ENCODE measurements at places on chromosomes 2 and 18.

DNA sequence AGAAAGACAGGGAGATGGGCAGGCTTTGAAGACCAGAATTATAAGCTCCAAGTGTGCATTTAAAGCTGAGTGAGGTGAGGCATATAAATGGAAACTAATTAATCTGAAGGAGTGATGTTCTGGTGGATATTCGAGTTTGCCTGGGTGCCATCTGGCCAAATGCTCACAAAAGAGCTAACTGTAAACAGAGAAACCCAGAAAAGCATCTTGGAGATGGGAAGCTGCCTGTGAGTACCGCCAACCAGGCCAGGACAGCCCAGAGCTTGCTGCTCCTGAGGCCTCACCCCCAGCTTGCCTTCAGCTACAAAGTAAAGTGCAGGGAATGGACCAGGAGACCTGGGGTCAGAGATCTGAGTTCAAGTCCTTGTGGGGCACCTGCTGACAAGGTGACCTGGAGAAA is 446.1 kb upstream of the MYT1L start:
- DNase-seq, result no peak

GRCh38 chr2:159163930-159164329 is 122.6 kb downstream of the WDSUB1 start:
- DNase-seq, result no peak

DNA sequence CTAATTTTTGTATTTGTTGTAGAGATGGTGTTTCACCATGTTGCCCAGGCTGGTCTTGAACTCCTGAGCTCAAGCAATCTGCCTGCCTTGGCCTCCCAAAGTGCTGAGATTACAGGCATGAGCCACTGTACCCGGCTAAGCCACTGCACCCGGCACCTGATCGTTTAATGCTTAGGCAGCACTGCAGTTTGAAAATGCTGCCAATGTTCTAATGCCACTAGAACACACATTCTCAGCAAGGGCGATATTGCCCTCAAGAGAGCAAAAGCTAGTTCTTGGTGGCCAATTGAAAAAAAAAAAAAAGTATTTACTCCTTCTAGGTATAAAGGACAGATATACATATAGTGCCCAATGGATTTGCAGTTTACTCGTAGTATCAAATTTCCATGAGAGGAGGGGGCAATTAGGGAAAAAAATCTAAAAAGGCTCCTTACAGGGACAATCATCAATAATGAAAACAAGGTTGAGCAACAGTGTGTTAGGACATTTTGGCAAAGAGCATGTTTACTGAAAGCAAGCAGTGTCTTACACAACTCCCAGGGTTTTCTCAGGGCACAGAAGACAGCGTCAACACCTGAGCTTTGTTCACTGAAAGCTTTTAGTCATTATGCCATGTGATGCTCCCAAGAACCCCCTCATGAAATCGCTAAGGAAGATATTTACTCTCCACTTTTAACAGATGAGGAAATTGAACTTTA is 199.9 kb upstream of the PKDCC start:
- DNase-seq, result no peak

GRCh38 chr2:111919794-111920608 is 21.6 kb downstream of the MERTK start:
- no peak for DNase-seq

DNA sequence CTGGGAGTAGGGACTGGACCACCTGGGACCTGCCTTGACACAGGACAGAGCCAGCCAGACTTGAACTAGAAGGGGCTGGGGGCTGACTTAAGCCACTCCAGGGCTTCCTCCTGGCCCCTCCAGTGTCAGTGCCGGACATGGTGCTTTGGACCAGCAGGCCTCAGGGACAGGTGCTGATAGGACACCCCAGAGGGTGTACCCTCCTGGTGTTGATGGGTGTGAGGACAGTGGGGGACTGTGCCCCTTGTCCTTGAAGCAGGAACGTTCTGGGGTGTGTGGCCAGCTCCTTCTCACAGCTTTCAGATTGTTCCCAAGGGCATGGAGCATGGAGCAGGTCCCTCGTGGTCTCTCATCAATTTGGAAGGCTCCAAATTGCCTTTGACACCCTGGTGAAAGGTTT is 6.8 kb downstream of the MAL start:
- DNase-seq, result no peak

DNA sequence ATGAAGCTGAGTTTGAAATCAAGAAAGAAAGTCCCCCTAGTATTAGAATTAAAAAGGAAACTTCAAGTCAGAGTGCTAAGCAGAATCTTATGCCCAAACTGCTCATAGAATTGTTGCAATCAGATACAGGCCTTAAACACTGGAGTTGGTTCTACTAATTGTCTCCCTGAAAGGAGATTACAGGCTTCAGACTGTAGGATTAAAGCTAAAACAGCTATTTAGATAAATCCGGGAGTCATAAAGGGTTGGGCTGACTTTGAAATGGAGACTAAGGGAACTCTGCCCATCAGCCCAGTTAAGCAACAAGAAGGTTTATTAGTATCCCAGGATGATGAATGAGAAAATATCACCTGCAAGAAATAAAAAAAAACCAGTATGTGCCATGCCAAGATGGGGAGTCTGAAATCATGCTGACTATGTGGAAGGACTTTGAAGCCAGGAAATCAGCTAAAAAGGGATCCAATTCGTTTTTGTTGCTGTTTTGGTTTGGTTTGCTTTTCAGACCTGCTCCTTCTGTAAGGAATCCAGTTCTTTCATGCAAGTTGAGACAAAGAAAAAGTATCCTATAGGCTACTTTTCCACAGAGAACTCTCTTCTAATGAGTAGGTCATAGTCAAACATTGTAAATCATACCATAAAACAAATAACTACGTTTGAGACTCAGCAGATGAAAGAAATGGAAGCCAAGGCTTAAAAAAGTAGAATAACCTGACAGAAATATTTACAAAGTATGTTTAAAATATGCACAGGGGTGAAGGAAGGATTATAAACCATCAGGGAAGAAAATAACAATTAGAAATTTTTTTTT is 37.6 kb upstream of the MSTN start:
- no peak for DNase-seq

- no peak for DNase-seq
These were observed 6.7 kb downstream of the NPPC start for GRCh38 chr2:231919341-231920035.

GRCh38 chr18:55387139-55387984 is 200.6 kb downstream of the TCF4 start:
- no peak for DNase-seq

- no peak for DNase-seq
These were observed 494.9 kb upstream of the LRATD1 start for GRCh38 chr2:14137643-14138042.

DNA sequence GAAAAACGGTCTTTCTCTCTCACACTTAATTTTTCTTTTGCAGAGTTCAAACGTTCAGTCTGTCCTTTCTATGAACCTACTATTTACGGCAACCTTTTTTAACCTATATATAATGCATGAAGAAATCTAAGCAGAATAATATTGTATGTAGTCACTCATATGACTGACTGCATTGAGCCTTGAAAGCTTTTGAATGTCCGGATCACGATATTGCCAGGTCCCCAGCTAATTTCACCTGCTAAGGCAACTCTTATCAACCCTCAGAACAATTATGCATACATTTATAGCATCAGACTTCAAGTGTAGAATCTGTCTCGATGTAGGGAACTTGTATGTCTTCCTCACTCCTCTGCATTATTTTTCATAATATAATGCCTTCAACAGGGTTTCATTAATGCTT is 1083.8 kb upstream of the KLHL29 start:
- DNase-seq, result no peak

Measured in COLO829 (cell line).